ENCODE measurements at places on chromosomes 4 and X.

DNA sequence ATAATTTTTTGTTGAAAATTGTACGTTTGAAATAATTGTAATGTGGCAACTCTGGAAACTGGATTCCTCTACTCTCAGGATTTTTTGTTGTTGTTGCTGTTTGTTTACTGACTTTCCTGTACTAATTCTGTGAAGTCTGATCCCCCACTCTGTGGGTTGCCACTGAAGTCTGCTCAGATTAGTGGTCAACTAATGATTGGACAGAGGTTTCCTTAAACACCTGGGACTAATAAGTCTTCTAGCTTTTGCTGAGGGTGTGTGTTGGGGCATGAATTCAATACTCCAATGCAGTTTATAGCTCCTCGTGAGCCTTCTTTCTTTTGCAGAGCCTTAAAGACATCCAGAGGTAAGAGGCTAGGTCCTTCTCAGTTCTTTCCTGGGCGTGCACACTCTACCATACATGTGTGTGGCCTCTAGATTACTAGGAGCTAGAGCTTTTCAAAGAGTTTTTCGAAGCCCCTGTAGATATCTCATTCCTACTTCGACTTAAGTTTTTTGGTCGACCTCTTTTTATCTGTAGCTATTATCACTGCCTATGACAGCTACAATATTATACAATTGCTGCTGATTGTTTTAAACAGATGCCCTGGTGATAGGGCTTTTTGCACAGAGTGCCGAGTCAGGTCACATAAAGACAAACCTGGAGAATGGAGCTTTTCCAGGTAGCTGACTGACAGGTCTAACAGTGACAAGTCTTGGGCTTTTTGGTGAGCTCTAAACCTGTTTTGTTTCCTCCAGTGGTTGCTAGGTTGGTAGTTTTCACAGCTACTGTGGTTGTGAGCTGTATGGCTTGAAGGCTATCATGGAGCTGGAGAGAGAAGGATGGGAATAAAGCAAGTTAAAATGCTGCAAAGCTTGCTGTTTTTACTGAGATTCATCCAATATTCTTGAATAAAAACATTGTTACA is 34.0 kb downstream of the BMP2K start:
- DNase-seq: no peak

DNA sequence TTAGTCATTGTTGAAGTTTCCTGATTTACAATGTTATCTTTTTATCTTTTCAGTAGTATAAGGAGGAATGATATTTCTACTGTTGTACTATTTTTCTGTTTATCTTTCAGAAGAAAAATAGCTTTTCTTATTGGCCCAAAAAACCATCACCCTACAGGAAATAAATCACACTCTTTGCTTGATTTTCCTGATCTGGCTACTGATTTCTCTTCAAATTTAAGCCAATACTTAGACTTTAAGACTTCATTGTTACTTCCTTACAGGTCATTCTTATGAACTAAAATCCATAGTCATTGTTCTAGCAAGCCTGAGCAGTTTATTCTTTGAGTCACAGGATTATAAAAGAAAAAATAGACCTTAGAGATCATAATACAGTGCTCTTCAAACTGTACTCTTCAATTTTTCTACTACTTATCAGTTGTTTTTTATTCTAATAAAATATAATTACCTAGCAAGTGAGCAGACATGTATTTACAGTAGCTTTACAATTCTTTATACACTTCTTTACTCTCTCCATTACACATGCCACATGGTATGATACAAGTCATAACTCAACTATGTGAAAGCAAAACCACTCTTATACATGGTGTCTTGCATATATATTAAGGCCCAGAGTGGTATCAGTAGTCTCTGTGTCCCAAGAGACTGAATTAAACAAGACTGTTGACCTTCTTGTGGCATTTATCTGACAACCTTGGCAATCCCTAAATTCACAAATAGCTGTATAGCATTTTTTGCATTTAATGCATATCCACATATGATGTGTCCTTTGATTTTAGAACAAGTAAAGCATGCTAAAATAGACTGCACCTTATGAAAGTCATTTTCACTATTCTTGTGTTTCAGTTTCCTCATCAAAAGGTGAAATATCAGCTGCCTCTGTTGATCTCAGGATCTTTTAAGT is 47.9 kb downstream of the TET2 start:
- no peak for DNase-seq

DNA sequence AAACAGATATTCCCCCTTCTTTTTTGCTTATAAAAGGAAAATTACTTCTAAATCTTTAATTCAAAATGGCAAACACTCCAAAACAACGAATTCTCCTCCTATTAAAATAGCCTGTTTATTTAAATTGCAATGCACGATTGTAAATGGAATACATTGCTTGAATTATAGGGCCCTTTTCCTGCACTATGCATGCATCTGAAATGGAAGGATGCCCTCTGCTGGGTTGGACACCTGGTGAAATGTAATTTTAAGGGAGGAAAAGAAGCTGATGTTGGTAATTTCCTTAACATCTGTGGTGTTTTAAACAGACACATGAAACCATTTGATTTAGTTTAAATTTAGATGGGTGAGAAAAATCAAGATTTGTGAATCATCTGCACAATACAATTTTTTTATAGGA is 72.8 kb downstream of the GRXCR1 start:
- DNase-seq: no peak

- DNase-seq: no peak
Measured at GRCh38 chrX:122868631-122869030, 315.4 kb upstream of the GRIA3 start.

- no peak for DNase-seq
Measured at GRCh38 chr4:26748811-26749210, 111.8 kb upstream of the STIM2 start.

DNA sequence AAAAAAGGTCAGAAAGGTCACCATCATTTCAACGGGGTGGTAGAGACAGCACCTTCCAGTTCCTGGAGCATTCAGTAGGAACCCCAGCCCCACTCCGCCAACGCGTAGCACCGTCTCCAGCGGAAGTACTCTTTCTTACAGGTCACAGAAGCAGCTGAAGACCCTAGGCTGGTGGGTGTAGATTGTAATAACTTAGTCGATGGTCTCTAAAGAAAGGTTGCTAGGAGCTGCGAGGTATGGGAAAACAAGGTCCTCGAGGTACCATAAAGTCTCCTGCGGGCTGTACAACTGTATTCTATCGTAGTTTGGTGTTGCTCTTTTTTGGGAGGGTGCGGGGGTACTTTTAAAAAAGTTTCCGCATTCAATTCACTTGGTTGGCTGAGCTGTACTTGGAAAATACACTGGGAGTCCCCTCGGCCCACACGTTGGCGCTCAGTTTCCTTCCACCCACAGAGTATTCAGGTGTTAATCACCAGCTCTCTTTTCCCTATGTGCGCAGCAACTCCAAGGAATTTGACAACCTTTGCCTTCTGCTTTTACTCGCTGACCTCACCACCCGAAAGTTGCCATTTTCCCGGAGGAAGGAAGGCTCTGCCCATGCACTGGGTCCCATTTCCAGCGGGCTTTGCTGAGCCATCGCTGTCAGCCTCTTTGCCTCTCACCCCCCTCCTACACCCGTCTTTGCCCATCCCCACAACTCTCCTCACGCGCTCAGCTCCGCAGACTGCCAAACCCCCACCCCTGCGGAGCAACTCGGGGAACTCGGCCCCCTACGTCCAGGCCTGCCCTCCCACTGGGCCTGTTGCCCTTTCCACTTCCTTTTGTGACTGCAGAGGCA is 4.8 kb upstream of the SOX3 start:
- DNase-seq: no peak

Data from T-helper 9 cell (primary cell).